Stimulated activated CD4-positive, alpha-beta T cell treated with anti-CD3 and anti-CD28 coated beads, TNF-alpha, amount 100 ng/mL, for 48 hours (primary cell): ENCODE measurements at places on chromosomes 2 and 18.

- DNase-seq, result no peak
Observed at GRCh38 chr2:27446057-27446456, 3.9 kb downstream of the KRTCAP3 start.

DNA sequence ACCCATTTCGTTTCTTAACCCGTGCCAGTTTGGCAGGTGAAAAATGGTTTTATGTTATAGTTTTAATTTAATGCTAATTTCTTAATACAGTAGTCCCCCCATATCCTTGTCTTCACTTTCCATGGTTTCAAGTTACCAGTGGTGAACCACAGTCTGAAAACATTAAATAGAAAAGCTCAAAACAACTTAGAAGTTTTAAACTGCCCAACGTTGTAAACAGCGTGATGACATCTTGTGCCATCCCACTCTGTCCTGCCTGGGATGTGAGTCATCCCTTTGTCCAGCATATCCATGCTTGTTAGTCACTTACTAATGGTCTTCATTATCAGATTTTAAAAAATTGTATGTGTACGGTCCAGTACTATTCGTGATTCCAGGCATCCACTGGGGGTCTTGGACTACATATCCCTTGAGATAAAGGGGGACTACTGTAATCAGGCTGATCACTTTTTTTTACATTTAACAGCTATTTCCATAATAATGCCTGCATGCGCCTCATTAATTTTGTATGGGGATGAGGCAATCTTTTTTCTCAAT, 31.9 kb downstream of the SLC66A3 start:
- no peak for DNase-seq

GRCh38 chr2:10658041-10658913, 31.5 kb downstream of the NOL10 start:
- DNase-seq, result no peak

DNA sequence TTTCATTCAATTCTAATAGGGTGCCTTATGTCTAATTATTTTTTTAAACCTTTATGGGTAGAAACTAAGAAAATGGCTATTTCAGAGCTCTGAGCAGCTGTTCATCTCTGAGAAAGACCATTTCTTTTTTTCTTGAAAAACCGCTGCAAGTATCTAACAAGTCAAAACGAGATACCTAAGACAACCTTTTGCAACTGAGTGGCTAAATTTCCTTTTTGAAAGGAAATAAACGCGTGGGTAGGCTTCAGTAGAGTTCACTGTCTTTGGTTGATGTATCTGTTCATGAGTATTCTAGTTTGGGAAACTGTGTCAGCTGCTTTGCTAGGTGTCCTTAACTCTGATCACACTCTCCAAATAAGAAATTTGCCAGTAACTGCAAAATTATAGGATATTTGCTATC, 104.3 kb upstream of the LINC00305 start:
- DNase-seq, result no peak

DNA sequence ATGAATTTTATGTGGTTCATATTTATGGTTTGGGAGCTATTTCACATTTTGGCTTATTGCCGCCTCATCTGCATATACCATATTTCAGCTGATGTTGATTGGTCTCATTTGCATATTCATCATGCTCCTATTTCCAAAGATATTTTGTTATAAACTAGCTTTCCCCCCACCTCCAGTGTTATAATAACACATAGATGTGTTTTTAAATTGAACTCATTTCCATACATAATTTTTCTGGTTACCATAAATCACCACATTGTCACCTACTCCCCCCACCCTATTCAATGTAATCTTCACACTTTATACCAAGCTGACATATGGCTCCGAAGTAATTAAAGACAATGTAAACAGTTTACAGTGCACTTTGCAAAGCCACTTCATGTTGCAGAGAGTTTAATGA, 101.2 kb downstream of the FSHR start:
- DNase-seq, result no peak

GRCh38 chr2:88196490-88197087, 26.4 kb downstream of the THNSL2 start:
- no peak for DNase-seq

- no peak for DNase-seq
Observed at GRCh38 chr2:170530284-170530745, 184.8 kb upstream of the SP5 start.

DNA sequence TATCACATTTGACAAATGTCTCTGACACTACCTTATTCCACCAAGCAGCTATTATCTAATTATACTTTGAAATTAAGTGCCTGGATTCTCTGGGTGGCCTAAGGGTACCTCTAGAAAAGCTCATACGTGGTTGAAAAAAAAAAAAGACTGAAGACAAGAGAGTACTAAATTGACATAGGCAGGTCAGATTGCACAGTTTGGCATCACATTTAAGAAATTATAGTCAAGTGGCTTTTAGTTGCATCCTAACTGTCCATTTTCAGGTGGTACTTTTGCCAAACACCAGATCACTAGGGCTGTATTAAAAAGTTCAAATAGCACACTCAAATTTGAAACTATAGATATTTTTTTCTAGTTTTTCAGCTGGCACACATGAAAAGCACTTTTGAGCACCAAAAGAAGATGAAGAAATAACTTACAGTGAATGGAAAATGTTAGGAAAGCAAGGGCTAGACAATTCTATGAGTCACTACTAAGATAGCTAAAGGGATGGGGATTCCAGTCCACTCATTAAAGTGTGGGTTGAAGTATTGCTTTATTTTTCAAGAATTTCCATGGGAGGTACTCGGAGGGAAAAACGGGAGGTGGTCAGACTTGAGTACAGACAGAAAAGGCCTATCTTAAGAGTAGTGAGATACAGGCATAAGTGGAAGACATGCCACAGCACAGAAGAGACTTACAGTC, 106.5 kb upstream of the COL5A2 start:
- no peak for DNase-seq
